ENCODE measurements at places on chromosomes 2 and 18.

- DNase-seq, result no peak
Measured at GRCh38 chr2:68319398-68320117, at the start of gene CNRIP1. Gene CNRIP1 (minus strand): TSS chr2:68319949. CDS start chr2:68319400, 549 bp downstream.

- DNase-seq, result no peak
Measured at GRCh38 chr2:179071810-179072355, 21.9 kb upstream of the CCDC141 start.

DNA sequence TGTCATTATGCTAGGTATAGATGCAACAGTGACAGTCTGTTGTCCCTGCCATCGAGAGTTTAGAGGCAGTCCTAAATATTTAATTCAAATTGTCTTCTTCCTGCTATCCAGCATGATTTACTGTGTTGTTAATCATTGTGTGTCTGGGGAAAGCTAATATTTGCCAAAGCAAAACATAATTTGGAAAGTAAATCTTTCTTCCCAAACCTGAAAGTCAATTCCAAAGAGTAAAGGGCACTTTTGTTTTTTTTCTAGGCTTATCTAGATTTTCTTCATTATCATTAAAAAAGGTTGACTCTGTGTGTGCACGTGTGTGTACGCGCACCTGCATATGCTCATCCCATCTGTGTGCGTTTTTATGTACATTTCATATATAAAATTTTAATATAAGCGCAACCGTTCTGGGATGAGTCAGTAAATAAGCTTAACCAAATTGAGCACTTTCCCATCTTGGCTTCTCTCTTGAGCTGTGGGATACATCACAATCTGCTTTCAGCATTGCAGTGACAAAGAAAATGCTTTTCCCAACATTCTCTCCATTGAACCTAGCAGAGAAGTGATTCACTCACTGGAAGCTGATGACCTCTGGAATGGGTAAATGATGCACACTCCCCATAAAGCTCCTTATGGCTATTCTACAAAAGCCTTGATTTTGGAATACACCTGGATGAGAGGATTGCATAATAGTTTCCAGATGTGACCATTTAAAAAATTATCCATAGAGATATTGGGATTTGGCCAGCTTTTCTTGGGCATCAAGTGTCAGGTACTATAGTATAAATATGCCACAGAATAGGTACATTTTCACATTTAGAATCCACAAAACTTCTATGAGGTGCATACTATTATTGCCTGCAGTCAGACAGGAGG lies 488.4 kb downstream of the ADCYAP1 start:
- DNase-seq, result no peak

DNA sequence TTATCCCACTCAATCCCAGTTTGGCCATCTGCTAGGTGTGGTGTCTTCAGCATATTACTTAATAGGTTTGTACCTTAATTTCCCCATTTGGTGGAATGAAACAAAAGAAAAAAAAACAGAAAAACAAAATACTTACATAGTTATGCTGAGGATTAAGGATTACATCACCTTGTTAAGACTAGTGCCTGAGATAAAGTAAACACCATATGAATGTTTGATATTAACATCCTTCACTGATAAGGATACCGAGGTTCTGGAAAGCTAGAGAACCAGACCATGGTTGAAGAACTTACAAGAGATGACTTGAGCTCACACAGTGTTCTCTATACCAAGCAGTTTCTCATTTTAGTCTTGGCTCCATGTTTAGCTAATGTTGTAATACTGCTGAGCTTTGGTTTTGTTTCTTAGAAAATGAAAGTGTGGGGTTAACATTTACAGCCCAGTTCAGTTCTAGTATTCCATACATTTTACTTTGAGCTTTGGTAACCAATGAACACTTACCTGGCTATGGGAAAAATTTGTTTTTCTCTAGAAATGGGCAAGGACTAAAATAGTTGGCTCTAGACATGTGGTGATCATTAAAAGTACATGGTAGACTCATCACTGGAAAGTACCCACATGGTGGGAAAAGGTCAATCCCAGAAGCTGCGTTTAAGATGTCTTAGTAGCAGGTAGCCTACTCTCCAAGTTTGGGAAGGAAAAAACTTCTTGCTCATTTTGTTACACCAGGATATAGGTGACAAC lies 5.8 kb upstream of the GPD2 start:
- DNase-seq, result no peak

GRCh38 chr2:222364285-222364895 lies 60.0 kb upstream of the SGPP2 start:
- DNase-seq, result peak; percentile 45

GRCh38 chr2:212892193-212892592 lies 259.2 kb downstream of the IKZF2 start:
- no peak for DNase-seq

DNA sequence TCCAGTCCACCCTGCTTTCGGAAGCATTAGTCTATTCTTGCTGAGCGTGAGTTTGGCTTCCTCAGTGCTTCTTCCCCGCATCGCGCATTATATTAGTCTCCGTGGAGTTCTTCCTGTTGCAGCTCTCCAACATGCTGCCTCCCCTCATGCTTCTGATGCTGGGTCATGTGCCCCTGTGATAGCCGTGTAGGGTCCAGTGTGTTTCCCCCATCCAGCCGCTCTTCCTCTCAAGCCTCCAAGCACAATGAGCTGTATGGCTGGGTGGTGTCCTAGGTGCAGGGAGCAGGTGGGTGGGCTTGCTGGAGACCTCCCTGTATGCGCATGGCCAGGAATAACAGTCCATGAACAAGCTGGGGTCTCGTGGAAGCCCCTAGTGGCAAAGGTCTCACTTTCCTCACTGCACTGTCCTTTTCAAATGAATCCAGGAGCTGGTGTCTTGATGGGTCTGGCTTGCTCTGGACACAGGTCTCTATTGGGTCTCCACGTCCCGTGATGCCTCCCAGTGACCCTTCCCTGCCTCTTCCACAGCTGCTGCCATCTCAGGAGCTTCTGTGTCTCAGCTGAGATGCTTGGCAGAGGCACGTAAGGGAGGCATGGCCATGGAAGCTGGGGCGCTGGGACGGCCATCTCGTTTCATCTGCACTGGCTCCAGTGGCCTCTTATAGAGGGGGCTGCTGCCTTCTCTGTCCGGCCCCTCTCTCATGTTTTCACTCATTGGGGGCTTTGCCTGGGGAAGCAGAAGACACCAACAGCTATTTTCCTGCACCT lies 54.8 kb upstream of the HDAC4 start:
- no peak for DNase-seq

- no peak for DNase-seq
Measured at GRCh38 chr2:110819711-110820110, 87.3 kb downstream of the ACOXL start.

GRCh38 chr2:161332371-161332967 lies 24.2 kb downstream of the PSMD14 start:
- DNase-seq, result no peak

DNA sequence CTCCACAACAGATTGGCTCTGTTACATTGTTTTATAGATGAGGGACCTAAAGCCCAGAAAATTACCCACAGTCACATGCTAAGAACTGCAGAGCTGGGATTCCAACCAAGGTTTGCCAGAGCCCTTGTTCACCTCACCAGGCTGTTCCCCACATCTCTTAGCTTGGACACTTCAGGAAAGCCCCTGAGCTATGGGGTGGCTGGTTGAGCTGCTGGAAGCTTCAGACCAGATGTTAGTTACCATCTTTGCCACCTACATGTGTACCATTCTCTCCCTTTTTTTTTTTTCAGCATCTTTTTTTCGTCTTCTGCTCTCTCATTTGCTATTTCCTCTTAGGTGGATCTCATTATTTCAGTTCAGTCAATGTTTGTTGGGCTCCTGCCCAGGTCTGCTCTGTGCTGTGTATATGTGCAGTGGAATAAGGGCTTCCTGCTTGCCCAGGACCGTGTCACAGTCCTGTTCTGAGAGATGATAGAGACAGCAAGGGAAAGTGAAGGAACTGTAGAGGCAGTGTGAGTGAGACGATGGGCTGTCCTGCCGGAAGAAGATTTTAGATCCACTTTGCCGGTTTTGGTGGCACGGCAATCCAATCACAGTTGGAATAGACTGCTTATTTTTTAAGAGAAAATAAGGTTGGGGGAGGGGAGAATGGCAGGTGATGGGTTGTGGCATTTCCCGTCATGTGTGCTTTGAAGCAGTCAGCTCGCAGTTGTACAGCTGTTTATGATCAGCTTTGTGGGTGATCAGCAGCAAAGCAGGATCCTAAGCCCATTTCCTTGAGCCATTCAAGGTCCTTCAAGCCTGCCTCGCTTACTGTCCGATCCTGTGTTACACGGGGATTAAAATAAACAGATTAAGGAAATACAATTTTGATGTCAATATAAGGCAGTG lies 152.6 kb downstream of the RTN4 start:
- DNase-seq, result no peak

DNA sequence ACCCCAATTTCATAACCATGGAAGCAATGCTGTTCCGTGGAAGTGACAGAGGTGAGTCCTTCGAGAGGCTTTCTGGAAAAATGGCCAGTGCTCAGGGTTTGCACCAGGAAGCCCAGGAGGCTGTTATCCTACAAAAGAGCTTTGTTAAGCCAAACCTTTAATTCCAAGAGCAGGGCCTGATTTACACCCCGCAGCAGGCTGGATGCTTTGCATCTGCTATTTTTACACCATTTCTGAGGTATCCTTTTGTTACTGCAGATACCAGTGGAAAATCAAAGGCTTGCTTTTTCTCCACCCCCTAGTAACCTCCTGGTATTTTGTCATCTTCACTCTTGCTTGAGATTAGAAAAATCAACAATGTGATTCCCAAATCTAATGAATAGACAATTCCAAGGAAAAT lies 380.6 kb downstream of the SOX11 start:
- no peak for DNase-seq

DNA sequence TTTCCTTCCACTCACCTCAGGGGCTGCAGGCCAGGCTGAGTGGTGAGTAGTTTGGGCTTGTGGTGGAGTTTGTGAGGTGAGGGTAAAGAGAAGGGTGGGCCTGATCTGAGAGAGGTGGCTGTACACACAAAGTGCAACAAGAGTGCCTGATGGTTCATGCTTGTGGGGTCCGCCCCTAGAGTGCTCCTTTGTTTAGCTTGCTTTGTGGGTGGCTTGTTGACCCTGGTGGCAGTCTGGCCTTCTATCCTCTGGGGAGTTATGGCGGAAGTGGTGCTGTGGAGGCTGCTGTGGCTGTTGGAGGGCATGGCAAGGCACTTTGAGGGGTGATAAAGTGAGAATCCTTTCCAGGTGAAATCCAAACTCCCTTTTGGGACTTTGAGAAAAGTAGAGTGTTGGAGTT lies 10.6 kb downstream of the UBE2F start:
- DNase-seq, result no peak

GRCh38 chr2:204691911-204692510 lies 146.7 kb downstream of the PARD3B start:
- DNase-seq, result peak; percentile 35

DNA sequence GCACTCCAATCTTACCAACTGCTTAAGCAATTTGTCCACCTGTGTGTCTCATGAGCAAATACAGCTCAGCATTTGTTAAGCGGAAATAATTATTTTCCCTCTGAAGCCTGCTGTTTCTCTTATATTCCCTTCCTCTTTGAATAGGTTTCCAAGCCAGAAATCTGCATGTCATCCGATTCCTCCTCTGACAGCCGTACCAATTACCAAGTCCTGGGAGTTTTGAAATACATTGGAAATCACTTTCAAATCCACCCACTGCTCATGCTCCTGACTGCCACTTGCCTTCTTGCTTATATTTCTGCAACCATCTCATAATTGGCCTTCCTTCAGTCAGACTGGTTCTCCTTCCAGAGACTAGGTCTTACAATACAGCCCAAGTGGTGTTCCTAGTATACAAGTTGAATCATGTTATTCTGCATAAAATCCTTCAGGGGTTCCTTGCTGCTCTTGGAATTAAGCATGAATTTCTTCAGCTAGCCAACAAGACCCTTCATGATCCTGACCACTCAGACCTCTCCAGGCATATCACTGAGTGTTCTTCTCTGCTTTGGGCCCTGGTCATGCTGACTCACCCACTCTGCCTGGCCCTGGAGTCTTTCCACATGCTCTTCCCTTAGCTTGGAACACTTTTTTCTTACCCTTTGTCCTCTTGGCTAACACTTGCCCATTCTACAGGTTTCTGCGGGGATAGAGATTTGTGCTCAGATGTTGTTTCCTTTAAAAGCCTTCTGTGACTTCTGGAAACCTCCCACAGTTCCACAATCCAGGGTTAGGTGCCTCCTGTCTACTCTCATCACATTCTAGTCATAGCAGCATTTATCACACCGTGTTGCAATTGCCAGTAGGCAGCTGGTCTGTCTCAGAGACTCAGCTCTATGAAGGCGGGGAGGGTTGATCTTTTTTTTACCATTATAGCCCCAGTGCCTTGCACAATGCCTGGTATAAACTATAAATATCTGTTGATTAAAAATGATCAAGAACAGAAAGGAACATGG lies 157.6 kb downstream of the ARL6IP6 start:
- DNase-seq, result no peak

GRCh38 chr2:226023383-226023782 lies 623.9 kb downstream of the NYAP2 start:
- no peak for DNase-seq

DNA sequence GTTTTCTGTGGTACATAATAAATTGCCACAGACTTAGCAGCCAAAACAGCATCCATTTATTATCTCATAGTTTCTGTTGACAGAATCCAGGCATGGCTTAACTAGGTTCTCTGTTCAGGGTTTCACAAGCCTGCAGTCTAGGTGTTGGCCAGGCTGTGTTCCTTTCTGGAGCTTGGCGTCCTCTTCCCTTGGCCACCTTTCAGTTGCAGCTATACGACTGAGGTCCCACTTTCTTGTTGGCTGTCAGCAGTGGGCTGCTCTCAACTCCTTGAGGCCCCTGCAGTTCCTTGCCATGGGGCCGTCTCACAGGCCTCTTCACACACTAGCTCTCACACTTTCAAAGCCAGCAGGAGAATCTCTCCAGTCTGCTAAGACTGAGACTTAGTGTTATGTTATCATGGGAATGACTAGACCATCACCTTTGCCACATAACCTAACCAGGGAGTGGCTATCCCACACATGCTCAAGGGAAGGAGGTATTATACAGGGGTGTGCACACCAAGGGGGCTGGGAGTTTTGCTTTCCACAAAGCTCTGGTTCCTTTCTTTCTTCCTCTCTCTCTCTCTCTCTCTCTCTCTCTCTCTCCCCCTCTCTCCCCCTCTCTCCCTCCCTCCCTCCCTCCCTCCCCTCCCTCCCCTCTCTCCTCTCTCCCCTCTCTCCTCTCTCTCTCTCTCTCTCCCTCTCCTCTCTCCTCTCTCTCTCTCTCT lies 15.8 kb downstream of the RIOK3 start:
- no peak for DNase-seq

DNA sequence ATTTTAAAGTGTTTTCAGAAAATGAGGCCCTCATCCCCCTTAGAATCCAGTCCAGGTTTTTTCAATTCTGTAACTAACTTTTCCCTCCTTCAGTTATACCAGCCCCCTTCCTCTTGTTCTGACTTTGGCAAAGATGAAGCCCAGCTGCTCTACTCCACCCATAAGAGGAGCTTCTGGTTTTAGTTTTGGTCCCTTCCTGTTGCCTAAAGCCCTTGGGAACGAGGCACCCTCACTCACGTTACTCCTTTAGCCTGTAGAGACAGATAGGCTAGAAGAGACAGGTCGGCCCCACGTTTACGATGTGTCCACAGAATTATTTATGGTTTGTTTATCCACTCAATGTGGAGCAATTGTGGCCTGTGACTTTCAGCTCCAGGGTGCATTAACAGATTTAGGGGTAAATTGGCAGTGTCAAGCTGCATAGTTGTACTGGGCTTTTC lies 454.2 kb upstream of the TNP1 start:
- DNase-seq, result no peak

- DNase-seq, result no peak
Measured at GRCh38 chr2:189178726-189179569, 613 bp downstream of the COL5A2 start.

Measured in SK-N-MC (cell line).